Activated CD8-positive, alpha-beta T cell treated with anti-CD3 and anti-CD28 coated beads for 36 hours (primary cell): ENCODE measurements at places on chromosomes 4 and X. TPM values are rescaled to one million over a fixed set of nuclear protein-coding genes. Genes with fewer than 3 reads are reported as not detected.
A peak's percentile ranks its signal among the peaks of the same experiment; 100 is the strongest.

The MBNL3 gene
- 19.8 TPM for total RNA-seq

DNA sequence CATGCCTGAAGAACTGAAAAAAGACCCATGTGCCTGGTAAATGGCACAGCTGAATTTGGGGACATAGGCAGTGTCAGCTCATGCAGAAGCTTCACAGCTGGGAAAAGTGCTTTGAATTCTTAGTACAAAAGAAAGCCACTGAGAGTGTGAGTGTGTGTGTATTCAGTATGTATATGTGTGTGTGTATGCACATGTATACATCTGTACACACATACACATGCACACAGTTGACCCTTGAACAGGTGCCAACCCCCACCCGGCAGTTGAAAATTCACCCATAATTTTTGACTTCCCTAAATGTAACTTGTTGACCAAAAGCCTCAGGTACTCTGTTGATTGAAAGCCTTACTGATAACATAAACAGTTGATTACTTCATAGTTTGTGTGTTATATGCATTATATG lies 49.5 kb upstream of the ENPP6 start:
- DNase-seq, result no peak

- no peak for DNase-seq
These were observed 311.3 kb downstream of the GRID2 start for GRCh38 chr4:92615049-92615448.

GRCh38 chr4:148022975-148023374 lies 291.1 kb downstream of the ARHGAP10 start:
- DNase-seq, result no peak

DNA sequence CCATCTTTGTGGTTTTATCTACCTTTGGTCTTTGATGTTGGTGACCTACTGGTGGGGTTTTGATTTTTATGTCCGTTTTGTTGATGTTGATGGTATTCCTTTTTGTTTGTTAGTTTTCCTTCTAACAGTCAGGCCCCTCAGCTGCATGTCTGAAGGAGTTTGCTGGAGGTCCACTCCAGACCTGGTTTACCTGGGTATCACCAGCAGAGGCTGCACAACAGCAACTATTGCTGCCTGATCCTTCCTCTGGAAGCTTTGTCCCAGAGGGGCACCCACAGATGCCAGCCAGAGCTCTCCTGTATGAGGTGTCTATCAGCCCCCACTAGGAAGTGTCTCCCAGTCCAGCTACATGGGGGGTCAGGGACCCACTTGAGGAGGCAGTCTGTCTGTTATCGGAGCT lies 199.3 kb upstream of the WDFY3 start:
- no peak for DNase-seq

GRCh38 chr4:62199291-62199810 lies 999.2 kb downstream of the ADGRL3 start:
- DNase-seq, result no peak

GRCh38 chr4:60522265-60522664 lies 677.9 kb upstream of the ADGRL3 start:
- no peak for DNase-seq

- no peak for DNase-seq
These were observed 295.6 kb downstream of the SH2D1A start for GRCh38 chrX:124641737-124642491.

DNA sequence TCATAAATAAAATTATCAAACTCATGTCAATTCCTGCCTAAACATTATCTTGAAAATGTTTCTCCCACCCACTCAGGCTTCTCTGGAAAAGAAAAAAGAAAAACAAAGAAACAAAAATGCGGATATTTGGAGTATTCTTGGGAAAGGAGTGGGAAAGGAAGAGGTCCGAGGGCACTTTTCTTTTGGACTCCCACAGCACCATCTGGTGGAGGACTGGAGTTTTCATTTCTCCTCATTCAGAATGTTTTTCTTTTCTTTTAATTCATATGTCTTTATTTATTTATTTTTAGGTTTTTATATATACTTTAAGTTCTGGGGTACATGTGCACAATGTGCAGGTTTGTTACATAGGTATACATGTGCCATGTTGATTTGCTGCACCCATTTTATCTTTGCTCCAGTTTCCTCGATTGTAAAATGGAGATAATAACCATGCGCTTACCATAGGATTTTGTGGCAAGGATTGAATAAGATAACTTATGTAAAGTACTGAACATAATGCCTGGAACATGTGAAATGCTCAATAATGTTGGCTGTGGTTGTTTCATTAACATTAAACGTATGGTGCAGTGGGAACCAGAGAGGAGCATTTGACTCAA lies 8.0 kb upstream of the KCNE5 start:
- no peak for DNase-seq

DNA sequence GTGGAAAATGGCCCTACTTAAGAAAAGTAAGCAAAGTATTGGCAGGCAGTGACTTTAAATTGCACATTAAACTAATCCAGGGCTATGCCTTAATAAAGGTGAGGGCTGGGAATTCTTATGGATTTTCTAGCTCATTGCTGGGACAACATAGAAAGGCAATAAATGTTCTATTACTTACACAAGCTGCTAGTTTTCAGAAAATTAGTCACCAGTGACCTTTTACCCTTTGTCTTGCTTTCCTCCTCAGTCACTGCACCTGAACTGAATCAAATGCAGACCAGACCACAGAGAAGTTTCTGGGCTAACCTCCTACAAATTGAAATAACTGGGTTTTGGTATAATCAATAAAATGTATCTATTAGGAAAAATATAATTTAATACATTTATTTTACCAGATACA lies 694.4 kb upstream of the FAM241A start:
- DNase-seq, result no peak

- DNase-seq, result no peak
These were observed 115.1 kb downstream of the SH3KBP1 start for GRCh38 chrX:19772096-19772821.

GRCh38 chr4:168076989-168077725 lies 15.2 kb upstream of the ANXA10 start:
- peak; percentile 66 for DNase-seq

- no peak for DNase-seq
These were observed 36.6 kb upstream of the PDK3 start for GRCh38 chrX:24428516-24428915.

The CNOT6L gene
- total RNA-seq, result 118 TPM

DNA sequence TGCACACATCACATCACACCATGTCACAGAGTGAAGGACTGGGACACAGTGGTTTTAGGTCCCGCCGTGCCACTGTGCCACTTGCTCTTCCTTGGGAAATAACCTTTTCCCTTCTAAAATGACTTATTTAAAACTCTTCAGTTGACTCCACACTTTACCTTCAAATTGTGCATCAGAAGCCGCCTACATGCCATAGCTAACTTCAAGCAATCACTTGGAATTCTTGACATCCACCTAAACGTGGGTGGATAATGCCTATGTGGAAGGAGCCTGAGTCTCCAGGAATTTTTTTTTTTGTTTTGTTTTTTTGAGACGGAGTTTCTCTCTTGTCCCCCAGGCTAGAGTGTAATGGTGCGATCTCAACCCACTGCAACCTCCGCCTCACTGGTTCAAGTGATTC lies 777.4 kb upstream of the TENM3 start:
- DNase-seq, result no peak

The SEC31A gene
- total RNA-seq, result 76.0 TPM

- no peak for DNase-seq
These were observed 141.7 kb downstream of the HHIP start for GRCh38 chr4:144787365-144788258.
